ENCODE measurements at places on chromosomes 1 and 21.
A peak's percentile ranks its signal among the peaks of the same experiment; 100 is the strongest.

GRCh38 chr1:71836904-71837303, 445.4 kb downstream of the NEGR1 start:
- no peak for DNase-seq

GRCh38 chr1:18119289-18119688, 11.7 kb downstream of the IGSF21 start:
- DNase-seq = no peak

- no peak for DNase-seq
These were observed 13.0 kb upstream of the CNIH4 start for GRCh38 chr1:224343679-224344078.

GRCh38 chr1:212749821-212750535, 41.6 kb downstream of the NSL1 start:
- DNase-seq = peak; percentile 34

Measured in T-helper 1 cell (primary cell).